ENCODE measurements at places on chromosomes 2 and 18.

GRCh38 chr2:30271301-30271700 lies 40.0 kb downstream of the LBH start:
- H3K36me3 ChIP-seq, result no peaks in the 10 kb centered on the region
- H3K27me3 ChIP-seq, result no peaks in the 10 kb centered on the region
- no peak for DNase-seq
- H3K4me3 ChIP-seq, result peak overlapping the region; percentile 46
- H3K27ac ChIP-seq, result peak overlapping the region; percentile 52
- peaks cover 51% of the 10 kb centered on the region for H3K4me1 ChIP-seq

DNA sequence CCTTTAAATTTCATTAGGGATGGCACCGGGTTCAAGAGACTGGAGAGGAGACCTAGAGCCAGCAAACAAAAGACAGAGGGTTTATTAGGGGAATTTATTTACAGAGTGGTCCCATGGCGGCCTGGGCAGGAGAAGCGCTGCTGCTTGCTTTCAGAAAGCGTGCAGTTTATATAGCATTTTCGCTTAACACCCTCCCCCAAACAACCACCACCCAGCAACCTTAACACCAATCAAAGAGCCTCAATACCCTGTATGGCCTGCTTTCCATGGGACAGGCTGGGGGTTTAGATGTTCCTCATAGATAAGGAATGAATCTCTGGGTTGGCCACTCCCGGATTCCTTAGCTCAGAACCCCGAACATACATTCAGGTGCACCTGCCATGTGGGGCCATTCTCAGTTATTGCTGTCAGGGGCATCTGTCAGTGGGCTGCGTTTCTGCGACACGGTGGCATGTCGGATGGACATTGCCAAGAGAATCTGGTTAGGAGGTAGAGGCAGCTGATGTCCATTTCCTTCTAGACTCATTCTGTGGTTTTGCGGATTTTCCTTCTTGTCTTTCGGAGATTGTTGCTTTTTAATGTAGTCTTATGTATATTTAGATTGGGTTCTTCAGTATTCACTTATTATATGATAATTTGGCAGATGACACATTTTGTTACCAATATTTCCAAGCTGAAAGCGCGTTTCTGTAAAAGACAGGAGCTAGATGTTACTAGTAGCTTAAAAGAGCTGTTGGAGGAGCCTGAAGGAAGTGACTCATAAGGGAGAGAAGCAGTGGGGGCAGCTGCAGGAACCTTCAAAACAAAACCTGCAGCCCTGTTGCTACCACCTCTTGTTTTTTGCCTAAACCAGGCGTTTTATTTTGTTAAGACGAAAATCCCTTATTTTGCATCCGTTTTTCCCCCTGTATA lies 7.2 kb downstream of the AGAP1 start:
- H3K4me3 ChIP-seq, result no peak overlapping the region
- no peak for DNase-seq
- no peaks in the 10 kb centered on the region for H3K36me3 ChIP-seq
- H3K27ac ChIP-seq, result no peak overlapping the region
- peaks cover 14% of the 10 kb centered on the region for H3K4me1 ChIP-seq

DNA sequence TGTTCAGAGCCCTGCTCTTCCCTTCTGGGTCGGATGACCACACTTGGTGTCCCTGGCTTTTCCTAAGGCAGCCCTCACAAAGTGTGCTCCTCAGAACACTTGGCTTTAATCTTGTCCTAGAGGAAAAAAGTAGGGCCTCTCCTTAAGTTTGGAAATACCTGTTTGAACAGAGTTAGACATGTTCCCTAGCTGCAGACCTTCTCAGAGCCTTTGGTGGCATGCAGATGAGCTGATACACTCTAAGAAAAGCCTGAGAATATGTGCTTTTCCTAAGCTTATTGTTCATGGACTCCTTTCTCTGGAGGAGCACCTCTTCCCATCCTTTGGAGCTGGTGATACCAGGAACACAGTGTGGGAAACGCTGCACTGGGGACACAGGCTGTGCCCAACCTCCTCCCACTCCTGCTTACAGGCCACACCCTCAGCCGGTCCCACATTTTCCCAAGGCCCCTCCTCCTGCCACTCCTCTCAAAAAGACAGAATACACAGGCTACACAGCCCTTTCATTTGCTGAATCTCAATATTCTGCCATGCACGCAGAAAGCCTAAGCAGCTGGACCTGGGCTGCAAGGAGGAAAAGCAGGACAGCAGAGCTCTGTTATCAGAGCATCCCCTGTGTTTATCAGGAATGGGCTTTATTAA lies 443.6 kb downstream of the NBAS start:
- no peaks in the 10 kb centered on the region for H3K27me3 ChIP-seq
- H3K4me1 ChIP-seq, result peaks cover 4% of the 10 kb centered on the region
- H3K4me3 ChIP-seq, result no peak overlapping the region

DNA sequence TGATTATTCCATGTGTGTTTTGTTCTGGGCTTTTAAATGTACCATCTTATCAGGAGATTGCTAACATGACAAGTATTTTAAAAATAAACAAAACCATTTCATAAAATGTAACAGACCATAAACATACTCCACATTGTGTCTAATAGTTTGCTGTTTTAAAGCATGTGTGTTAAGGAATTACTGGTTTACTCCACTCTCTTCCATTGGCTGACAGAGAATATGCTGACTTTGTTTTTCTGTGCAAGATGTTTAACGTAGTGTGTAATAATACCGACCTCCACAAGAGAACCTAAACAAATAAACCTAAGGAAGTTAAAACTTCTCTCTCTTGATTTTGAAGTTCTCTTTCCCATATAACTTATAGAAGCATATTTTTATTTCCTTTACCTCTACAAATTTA lies 17.0 kb upstream of the TMEM18 start:
- H3K4me1 ChIP-seq, result peaks cover 20% of the 10 kb centered on the region
- no peak overlapping the region for H3K4me3 ChIP-seq
- no peaks in the 10 kb centered on the region for H3K36me3 ChIP-seq
- no peak for DNase-seq
- peaks cover 1% of the 10 kb centered on the region for H3K27me3 ChIP-seq
- no peak overlapping the region for H3K27ac ChIP-seq

DNA sequence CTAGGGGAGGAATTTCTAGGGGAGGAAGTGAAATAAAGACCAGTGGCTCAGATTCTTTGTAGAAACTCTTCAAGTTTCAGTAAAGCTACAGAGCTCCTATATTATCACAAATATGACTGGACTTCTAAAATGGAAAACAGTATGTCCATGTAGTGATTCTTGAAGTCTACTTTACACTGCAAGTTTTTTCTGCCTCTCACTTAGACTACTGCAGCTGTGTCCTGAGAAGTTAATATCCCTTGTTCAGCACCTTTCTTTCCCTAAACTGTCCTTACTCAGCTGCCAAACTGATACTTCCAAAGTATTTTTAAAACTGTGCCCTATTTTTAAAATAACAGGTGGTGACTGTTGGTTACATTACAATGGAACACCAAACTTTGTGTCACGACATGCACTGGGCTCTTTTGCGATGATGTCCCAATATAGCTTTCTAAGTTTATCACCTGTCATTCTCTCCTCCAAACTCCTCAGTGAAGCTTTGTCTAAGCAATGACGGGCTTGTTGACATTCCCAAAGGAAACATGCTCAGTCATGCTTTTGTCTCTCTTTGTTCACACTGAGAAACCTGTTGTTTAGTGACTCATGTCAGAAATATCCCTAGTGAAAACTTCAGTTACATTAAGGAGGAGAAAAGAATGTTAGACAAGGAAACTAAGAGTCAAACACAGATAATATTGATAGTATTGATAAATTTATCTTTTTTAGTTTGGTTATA lies 341.1 kb downstream of the ARL6IP6 start:
- no peaks in the 10 kb centered on the region for H3K36me3 ChIP-seq
- DNase-seq, result no peak
- H3K4me1 ChIP-seq, result no peaks in the 10 kb centered on the region
- peaks cover 7% of the 10 kb centered on the region for H3K27me3 ChIP-seq
- no peak overlapping the region for H3K27ac ChIP-seq

GRCh38 chr2:150468350-150468960 lies 19.0 kb downstream of the RND3 start:
- H3K27ac ChIP-seq, result no peak overlapping the region
- no peak overlapping the region for H3K4me3 ChIP-seq
- DNase-seq, result no peak
- no peaks in the 10 kb centered on the region for H3K36me3 ChIP-seq
- H3K27me3 ChIP-seq, result no peaks in the 10 kb centered on the region
- no peaks in the 10 kb centered on the region for H3K4me1 ChIP-seq

DNA sequence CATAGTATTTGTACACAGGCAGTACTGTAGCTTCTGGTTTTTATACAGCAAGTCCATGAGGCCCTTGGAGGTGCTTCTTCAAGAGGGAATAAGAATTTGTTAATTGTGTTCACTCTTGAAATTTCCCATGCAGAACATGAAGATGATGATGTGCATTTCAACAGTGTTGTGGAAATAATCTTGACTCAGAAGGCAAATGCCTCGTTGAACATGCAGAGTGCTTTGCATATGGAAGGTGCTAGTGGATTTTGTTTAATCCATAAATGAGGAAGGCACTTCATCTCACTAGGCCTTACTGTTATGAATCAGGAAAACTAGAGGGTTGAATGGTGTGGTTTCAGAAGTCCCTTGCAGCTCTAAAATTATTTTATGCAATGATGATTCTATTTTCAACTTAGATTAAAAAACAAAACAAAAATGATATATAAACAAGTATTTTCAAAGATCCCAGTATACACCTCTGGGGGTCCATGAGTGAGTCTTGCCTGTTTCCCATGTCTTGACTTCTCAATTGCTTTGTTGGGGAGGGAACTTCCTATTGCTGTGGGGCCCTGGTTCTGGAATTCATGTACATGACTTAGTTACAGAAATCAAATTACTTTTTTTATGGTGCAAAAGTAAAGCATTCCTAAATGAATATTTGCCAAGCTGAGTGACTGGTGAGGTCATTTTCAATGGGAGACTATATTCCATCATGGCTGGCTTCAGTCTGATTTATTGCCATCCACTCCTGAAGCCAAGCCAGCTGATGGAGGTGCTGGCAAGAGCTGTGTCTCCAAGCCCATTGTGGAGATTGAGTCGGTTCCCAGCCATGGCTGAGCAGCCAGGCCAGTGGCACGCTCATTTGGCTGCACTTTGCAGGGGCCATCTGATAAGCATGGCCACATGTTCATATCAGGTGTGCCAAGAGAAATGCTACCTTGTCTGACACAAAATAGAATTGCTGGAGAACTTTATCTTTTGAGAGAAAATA lies 56.5 kb downstream of the MGAT5 start:
- no peak overlapping the region for H3K4me3 ChIP-seq
- H3K4me1 ChIP-seq, result peaks cover 31% of the 10 kb centered on the region
- DNase-seq, result no peak

GRCh38 chr2:221100467-221101089 lies 471.5 kb downstream of the EPHA4 start:
- no peaks in the 10 kb centered on the region for H3K27me3 ChIP-seq
- no peak for DNase-seq
- no peaks in the 10 kb centered on the region for H3K36me3 ChIP-seq
- no peak overlapping the region for H3K4me3 ChIP-seq
- H3K4me1 ChIP-seq, result no peaks in the 10 kb centered on the region
- H3K27ac ChIP-seq, result no peak overlapping the region

DNA sequence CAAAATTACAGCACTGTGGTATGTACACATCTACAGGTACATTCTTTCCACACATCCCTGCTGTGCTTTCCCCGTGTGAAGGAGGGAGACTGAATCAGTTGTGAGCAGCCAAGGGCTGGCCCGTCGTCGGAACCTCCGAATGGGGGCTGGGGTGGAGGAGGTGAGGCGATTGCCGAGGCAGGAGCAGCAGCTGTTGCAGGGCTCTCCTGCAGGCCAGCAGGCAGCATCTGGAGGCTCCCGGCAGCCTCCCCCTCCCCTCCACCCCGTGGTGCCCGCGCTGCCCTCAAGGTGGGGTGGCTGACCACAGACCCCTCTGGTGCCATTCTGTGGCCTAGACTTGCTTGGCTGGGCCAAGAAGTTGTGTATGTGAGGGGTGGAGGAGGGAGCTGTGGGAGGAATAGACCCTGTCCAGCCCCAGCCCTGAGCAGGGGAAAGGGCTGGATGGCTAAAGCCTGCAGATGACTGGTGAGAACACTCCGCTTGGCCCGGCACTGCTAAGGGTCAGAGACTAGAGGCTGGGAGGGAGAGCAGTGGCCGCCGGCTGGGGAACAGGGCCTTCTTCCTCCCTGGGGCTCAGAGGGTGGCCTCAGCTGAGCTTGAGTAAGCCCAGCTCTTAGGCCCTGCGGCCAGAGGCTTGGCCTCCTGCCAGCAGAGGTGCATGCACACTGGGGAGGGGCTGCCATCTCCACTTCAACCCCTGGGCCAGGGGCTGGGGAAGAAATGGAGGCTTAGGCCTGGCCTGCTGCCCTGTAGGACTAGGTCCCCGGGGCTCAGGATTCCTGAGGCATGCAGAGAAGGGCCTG lies 7.6 kb downstream of the STAMBP start:
- no peak for DNase-seq
- H3K36me3 ChIP-seq, result peaks cover 62% of the 10 kb centered on the region
- H3K4me1 ChIP-seq, result peaks cover 25% of the 10 kb centered on the region
- H3K4me3 ChIP-seq, result no peak overlapping the region

- H3K36me3 ChIP-seq, result peaks cover 13% of the 10 kb centered on the region
- peaks cover 14% of the 10 kb centered on the region for H3K4me1 ChIP-seq
- no peaks in the 10 kb centered on the region for H3K27me3 ChIP-seq
- DNase-seq, result no peak
- H3K27ac ChIP-seq, result peak overlapping the region; percentile 19
- no peak overlapping the region for H3K4me3 ChIP-seq
Observed at GRCh38 chr2:43541165-43541564, 54.7 kb downstream of the THADA start.

All from naive thymus-derived CD8-positive, alpha-beta T cell (primary cell).